Naive B cell (primary cell): ENCODE measurements at places on chromosomes 7 and 10.

DNA sequence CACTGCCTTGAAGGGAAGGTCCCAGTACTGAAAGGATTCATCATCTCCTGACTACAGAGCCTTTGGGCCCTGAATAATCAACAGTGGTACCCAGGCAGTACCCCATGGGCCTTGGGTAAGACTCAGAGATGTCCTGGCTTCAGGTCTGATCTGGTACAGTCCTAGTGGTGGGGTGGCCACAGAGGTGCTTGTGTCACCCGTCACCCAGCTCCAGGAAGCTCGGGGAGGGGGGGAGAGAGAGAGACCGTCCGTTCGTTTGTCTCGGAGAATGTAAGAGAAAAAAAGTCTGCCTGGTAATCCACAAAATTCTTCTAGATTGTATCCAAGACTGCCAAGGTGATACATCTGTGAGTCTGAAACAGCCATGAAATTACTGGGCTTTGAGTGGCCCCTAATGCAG is 381.3 kb downstream of the PTPRN2 start:
- DNase-seq = no peak

DNA sequence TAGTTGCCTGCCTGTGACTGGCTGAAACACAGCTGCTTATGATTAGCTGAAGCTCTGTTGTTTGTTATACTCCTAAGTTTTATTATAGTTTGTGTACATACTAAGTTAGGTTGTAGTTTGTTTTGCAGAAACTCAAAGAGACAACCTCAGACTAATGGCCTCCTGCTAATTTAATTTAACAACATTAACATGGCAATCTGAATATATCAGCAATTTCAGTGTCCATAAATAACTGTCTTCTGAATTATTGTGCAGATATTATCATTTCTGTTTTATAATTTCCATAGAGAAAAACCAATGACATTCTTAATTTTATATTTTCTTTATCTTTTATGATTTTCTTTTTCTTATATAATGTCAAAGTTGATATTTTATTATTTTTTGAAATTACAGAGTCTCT is 298.1 kb upstream of the PLXDC2 start:
- no peak for DNase-seq

DNA sequence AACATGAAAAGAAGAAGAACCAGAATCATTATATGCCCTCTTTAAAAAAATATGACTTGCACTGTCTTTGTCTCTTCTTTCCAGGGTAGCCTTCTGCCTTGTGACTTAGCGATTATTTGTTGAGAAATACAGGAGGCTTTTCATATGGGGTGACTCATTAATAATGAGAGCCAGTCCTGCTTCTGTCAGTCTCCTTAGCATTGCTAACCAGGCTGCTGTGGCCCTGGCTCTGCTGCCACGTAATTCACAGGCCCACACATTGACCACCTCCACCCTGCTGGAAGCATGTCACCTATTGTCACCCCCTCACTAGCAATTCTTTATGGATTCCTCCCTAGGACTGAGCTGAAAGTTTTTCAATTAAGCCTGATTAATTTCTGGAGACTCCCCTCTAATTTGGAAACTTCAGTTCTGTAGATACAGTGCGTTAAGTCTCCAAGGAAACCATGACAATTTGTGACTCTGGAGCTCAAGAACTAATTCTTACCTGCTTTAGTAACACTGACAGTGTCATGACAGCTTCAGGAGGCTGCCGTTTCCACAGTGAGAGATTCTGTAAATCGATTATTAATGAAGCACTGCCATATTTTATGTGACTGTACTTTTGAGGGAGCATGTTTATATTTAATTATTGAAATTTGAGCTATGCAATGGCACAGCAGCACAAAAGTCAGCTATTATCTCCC is 267.9 kb upstream of the SP8 start:
- DNase-seq = no peak

GRCh38 chr7:39187130-39187529 is 209.4 kb downstream of the POU6F2 start:
- DNase-seq = no peak

- no peak for DNase-seq
Observed at GRCh38 chr7:117129521-117129955, 176.2 kb downstream of the ST7 start.

DNA sequence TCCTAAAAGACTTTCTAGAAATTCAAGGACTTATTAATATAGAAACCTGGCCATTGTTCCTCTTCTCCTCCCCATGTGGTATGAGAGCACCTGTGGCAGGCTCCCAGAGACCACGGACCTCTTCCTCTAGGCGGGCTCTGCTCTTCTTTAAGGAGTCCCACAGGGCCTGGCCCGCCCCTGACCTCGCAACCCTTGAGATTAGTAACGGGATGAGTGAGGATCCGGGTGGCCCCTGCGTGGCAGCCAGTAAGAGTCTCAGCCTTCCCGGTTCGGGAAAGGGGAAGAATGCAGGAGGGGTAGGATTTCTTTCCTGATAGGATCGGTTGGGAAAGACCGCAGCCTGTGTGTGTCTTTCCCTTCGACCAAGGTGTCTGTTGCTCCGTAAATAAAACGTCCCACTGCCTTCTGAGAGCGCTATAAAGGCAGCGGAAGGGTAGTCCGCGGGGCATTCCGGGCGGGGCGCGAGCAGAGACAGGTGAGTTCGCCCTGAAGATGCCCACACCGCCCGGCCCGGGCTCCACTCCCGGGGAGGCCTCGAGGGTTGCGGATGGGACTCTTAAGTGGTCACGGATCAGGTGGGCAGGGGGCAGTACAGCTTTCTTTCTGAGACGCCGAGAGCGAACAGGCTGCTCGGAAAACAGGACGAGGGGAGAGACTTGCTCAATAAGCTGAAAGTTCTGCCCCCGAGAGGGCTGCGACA is at the start of gene SLC26A4:
SLC26A4 (plus strand) TSS at position 448 of the 700 bp plus-strand sequence. CDS start 814 bp downstream, outside the sequence.
- peak; percentile 33 for DNase-seq

- peak; percentile 15 for DNase-seq
Observed at GRCh38 chr10:112389271-112389822, 15.4 kb downstream of the ACSL5 start.

DNA sequence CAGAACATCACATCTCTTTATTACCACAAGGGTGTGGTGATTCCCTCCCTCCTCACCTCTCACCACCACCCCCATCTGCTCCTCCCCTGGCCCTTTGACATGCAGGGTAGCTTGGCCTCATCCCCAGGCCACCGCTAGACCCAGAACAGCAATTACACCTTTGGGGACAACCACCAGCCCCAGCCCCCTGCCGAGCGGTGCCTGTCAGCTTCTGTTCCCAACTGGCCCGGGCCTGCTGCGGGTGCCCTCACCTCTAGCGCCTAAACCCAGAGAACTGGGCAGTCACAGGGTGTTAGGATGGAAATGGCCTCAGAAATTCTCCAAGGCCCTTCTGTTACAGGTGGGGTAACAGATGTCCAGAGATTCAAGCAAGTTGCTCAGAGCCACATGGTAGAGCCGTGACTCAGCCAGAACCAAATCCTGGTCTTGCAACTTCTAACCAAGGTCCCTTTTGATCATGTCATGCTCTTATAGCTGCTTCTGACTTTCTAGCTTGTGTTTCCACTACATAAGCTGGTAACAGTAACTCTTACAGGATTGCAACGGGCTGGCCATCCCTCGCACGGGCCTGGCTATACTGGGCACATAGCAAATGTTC is 78.0 kb downstream of the PRKAG2 start:
- DNase-seq = no peak

GRCh38 chr7:6501586-6502564 is 49.4 kb downstream of the GRID2IP start:
- no peak for DNase-seq

GRCh38 chr7:74380720-74381119 is 73.0 kb upstream of the GTF2IRD1 start:
- no peak for DNase-seq

GRCh38 chr10:22589851-22590514 is 124.4 kb downstream of the PIP4K2A start:
- DNase-seq = no peak

DNA sequence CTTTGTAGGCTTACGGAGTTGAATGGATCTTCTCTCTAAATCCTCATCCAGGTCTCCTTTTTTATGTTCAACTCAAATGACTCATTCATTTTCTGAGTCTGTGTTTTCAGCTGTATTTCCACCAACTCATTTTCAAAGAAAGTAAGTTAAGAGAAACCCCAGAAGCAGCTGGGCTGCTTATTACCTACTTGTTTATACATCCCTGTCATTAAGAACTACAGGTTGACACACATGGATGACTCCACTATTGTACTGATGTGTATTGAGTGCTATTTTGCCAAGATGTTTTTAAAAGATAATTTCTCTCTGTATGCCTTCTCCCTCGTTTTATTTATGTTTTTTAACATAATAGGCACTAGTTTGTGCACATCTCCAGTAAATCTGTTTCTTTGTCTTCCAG is 41.9 kb downstream of the DGKI start:
- DNase-seq = no peak

- DNase-seq = no peak
Observed at GRCh38 chr10:73590881-73591799, at the start of gene USP54. USP54 (minus strand) TSS chr10:73591342; CDS start chr10:73575658, 15,684 bp downstream.

GRCh38 chr7:143490717-143491306 is 13.1 kb downstream of the TAS2R41 start:
- no peak for DNase-seq

DNA sequence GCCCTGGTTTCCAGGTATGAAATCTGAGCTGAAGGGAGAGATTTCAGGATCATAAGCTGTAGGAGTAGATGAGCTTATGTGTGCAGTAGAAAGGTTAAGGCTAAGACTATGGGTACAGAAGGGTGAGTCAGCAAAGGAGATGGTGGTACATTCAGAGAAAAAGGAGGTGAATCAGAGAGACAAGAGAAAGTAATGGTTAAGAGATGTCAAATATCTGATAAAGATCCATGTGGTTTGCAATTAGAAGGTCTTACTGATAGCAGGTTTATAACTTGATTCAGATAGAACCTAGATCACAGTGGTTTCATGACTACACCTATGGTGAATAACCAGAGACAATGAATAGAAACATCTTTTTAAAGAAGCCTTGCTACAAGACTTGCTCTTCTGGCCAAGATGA is 4.5 kb upstream of the NPY start:
- DNase-seq = no peak

DNA sequence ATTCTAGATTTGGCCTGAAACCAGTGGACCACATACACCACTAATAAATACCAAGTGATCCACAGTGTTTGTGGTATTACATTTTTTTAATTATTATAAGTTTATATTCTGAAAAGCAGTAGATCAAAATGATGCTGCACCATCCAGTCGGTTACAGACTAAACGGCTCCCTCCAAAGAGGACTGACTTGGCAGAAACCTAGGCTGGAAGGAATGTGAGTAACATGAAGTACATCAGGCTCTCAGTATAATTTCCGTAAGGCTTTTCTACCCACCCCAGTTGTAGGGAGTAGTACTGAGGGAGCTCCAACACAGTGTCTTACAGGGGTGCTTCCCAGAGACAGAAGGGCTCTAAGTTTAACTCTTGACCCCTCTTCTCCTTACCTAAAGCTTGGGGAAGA is 119.5 kb downstream of the TRRAP start:
- DNase-seq = no peak

GRCh38 chr7:54339073-54339472 is 203.1 kb upstream of the VSTM2A start:
- DNase-seq = no peak

DNA sequence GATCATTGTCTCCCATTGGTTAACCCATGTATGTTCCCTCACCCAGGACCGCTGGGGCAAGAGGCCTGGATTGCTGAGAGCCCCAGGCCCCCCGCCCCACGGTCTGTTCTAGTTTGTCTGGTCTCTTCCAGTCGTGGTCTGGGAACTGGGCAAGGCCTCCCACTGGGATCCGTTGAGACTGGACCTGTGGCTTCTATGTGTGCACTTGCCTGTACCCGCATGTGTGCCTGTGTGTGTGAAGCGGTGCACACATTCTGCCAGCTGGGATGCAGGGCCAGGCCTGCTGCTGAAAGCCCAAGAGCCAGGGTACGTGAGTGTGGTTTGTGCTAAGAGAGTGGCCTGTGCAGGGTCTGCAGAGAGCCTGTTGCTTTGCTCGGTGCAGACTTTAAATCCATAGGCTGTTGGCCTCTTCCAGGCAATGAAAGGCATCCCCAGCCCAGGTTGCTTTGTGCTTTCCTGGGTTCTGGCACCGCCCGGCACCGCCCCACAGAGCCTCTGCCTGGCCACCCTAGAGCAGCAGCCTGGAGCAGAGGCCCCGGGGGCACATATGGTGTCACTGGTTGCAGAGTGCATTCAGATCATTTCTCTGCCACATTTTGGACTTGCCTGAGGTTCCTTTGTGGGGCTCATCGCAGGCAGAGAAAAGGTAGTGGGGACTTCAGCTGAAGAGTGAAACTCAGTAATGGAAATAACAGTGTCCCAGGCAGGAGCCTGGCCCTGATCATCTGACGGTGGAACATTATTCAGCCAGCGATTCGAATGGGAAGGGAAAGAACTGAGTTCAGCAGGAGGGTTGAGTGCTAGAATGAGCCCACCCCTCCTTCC is 215.5 kb downstream of the GLRX3 start:
- no peak for DNase-seq

DNA sequence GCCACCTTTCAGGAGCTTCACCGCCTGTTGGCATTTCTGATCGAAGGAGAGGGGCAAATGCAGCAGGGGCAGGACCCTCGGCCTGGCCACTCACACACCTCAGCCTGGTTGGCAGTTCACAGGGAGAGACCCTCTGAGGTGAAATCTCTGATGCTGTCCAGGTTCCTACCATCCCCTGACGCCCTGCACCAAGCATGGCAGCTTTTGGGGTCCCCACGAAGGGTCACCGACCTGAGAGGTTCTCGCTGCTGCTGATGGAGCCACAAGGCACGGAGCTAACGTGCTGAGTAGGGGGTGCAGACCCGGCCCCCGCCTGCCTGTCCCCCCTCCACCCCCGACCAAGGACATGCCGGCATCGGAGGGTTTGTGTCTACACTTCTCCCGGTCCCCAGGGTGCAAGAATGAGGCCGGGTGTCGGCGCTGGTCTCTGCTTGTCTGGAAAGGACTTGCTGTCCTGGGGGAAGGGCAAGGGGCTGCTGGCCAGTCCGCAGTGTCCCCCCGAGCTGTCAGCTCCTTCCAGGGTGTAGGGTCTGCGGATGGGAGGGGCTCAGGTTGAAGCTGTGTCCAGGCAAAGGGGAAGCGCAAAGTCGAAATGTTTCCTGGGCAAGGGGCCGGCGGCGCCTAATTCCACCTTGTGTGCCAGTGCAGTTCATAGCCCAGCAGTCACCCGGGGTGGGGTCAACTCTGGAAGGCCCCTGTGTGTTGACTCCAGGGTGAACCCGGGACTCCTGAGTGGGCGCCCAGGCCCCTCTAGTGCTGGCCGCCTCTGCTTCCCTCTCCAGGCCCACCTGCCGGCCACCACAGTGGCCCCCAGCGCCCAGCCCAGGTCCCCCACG is 132.6 kb downstream of the DNAJB6 start:
- DNase-seq = no peak

DNA sequence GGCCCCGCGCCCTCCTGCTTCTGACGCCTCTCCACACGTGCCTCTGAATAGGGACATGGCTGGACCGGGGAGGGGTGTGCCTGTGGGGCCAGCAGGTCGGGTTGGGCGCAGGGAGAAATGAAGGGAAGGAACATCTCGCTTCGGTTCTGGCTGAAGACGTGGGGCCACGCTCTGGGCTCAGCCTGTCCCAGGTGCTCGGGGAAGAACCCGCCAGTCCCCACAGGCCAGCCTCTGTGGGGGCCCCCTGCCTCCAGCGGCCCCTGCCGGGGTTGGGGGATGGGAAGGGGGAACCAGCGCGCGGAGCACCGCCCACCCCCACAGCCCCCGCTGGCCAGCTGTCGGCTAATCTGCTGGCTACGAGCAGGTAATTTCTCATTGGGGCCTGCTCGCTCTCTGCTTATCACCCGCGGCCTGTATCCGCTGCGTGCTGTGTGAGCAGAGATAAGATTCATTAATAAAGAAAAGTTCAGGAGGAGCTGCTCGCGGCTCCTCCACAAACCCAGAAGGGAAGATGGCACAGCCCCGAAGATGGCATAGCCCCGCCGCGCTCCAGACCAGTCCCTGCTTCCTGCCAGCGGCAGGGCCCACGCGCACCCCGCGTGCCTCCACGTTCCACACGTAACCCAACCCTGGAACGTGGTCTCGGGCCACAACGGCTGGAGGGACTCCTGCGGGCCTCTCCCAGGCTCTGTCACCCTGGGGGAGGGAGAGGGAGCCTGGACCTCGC is 186.2 kb downstream of the ELFN1 start:
- no peak for DNase-seq
